ENCODE measurements at places on chromosomes 16 and 17. TPM values are rescaled to one million over a fixed set of nuclear protein-coding genes. Genes with fewer than 3 reads are reported as not detected.

The CX3CL1 gene
- total RNA-seq: 0.33 TPM

The NAE1 gene
- total RNA-seq: 53.1 TPM

The OR1F1 gene
- total RNA-seq: not detected

The PDE6G gene
- not detected for total RNA-seq

The ATP2A3 gene
- total RNA-seq: 6.9 TPM

The RCVRN gene
- total RNA-seq: under 0.01 TPM

The GRIN2C gene
- 1.3 TPM for total RNA-seq

The SLC35G6 gene
- total RNA-seq: not detected

The PRSS21 gene
- 2.0 TPM for total RNA-seq

The PMP22 gene
- 96.4 TPM for total RNA-seq

The SPAG9 gene
- 136 TPM for total RNA-seq

The HSF4 gene
- total RNA-seq: 50.4 TPM

Measured in smooth muscle cell of trachea (primary cell).